ENCODE measurements at places on chromosomes 16 and 17.
A peak's percentile ranks its signal among the peaks of the same experiment; 100 is the strongest.

DNA sequence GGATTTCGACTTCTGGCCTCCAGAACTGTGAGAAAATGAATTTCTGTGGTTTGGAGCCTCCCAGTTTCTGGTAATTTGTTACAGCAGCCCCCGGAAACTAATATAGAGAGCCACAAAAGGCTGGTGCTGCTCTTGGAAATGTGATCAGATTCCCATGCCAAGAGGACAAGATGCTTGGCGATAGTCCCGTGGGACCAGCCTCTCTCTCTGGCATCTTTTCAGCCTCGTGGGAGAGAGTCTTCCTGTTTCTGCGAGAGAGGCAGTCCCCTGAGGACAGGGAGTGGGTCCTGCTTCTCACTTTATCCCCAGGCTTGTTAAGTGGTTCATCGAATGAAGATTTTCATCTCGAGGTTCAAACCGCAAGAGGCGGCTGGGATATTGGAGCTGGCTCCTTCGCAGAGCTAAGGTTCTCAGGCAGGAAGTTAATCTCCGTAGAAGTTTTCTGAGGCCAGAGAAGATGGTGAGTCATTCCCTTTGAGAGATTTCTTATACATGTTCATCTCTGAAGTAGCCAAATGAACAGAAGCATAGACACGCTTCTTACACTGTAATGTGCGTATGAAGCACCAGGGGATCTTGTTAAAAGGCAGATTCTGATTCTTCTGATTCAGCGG, 211.6 kb upstream of the SDK2 start:
- no peak for DNase-seq

DNA sequence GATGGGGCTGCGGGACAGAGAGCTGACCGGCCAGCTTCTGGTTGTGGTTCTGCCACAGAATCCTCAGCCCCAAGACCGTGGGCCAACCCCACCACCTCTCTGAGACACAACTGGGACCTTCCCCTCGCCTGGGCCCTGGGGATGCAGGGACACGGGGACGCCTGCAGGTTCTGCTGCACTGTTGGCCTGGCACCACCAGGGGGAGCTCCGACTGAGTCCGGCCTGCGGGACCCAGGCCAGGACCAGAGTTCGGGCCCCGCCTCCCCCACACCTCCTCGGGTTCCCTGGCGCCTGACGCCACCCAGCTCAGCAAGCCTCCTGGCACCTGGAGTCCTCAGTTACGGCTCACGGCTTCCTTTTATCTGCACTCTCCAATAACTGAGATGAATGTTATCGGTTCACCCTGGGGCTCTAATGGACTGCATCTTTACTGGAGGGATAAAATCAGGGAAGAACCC, 27.3 kb downstream of the TBC1D16 start:
- peak; percentile 78 for DNase-seq

GRCh38 chr17:35433075-35433894, 985 bp upstream of the SLFN12 start:
- DNase-seq = peak; percentile 60

- no peak for DNase-seq
Measured at GRCh38 chr16:80682421-80683070, 121.9 kb downstream of the CDYL2 start.

DNA sequence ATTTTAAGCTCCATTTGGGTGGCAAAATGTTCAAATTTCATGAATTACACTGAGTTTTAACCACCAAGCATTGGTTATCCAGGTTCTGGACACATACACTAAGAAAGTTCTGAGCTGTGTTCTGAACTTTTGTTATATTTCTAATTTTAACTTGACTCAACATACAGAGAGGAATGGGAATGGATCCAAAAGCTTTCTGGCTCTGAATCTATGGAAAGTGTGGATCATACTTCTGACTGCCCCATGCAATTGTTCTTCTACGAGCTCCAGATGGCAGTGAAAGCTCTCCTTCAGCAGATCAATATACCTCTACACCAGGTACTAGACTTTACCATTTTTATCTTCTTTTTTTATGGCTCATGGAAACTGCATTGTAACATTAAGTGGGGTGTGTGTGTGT, 113.0 kb upstream of the NOG start:
- no peak for DNase-seq

DNA sequence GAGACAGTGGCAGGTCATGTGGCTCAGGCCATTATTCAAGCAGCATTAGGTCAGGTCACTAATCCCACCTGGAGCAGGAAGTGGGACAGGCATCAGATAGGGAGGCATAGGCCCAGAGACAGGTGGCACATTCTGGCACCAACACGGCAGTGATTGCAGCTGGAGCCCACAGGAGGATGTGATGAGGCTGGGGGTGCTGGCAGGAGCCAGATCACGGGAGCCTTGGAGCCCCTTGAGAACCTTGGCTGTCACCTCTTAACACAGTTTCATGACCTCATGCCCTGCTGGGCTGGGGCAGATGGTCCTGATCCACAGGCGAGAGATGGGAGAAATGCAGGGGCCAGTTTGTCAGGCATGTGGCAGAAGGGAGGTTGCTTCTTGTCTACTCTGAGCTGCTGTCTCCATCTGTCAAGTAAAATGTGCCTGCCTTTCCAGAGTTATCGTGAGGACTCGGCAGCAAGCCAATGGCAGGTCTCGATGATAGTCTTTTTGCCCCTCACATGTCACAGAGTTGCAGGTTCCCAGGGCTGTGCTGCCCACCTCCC, 109.6 kb downstream of the CLEC16A start:
- no peak for DNase-seq

DNA sequence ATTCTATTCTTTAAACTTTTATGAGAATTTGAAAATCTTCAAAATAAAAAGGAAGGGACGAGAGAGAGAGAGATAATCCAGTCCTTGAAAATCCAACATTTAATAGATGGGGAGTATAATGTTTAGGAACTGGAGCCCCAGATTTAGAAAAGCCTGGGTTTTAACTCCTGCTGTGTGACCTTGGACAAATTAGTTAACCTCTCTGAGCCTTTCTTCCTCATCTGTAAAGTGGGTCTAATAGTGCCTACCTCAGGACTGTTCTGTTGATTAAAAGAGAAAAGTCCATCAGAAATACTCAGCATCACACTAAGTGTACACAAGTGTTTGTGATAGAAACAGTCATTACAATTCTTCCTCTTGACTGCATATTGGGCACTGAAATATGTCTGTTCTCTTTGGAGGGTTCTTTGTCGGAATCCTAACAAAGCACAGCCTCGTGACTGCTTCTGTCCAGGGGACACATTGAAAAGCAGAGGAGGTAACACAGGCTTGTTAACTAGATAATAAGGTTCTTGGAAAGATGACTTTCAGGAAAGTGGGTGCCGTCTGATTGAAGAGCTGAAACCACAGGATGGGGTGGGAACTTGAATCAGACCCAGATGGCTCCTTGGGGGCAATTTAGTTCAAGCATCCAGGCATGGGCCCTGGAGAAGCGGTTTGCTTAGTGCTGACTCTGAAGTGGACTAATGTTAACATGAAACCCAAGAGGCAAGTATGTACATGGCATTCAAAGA, 128.2 kb downstream of the CLEC16A start:
- no peak for DNase-seq

DNA sequence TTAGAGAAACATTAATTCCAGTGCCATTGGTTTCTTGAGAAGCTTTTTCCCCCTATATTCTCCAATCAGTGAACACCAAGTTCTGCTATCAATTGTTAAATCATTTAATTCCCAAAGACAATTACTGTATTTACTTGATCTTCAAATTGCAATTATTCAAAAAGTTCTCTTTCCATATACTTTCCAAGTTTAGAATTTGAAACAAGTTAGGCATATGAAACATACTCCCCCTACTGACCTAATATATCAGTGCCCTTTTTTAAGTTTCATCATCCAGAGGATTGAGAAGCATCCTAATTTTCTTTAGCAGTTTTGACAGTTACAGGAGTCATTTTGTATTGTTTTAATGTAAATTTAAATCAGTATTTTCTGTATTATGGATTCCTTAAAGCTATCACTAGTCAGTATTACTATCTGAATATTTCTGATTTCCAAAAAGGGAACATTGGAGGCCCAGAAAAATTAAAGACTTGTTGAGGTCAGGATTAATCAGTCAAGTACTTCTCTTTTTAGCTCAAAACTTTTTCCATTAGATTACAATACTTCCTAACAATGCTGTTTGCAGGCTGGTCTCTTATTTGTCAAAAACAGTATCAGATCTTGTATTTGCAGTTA, 16.3 kb downstream of the MEIOC start:
- no peak for DNase-seq

DNA sequence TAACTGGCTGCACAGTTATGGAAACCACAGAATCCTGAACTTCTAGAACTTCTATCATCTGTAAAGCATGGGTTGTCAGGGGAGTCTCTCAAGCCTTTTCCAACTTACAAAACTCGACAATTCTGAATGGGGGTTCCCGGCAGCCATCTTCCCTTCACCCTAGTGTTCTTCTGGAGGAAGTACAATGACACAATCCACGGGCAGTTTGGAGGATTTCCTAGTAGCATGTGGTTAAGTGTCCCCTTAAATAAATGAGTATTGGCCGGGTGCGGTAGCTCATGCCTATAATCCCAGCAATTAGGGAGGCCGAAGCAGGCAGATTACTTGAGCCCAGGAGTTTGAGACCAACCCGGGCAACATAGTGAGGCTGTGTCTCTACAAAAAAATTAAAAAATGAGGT, 2.1 kb downstream of the SLC16A6 start:
- peak; percentile 47 for DNase-seq

DNA sequence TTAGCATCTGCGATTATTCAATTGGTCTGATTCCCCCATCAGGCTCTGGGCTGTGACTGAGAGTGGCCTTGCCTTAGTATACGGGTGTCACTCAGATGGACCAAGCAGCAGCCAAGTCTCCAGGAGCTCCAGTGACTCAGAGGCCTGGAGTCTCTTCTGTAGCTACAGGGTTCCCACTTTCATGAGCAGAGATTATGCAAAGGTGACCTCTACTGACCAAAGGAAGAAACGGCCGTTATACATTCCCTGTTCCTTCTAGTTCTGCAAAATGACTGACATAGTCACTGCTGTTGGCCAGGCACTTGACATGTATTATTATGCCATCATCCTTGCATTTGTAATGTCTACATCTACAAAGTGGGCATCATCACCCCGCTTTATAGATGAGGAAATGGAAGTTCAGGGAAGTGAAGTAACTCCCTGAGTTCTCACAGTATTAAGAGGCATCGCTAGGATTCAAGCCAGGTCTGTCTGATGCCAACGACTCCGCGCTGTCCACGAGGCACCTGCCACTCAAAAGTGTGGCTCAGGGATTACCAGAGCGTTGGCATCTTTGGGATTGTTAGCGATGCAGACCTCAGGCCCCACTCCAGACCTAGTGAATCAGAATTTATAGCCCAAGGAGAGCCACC, 23.3 kb downstream of the SLC38A7 start:
- DNase-seq = peak; percentile 37

- no peak for DNase-seq
Measured at GRCh38 chr17:41633556-41634199, 9.3 kb upstream of the KRT17 start.

- no peak for DNase-seq
Measured at GRCh38 chr16:67312719-67313118, 13.8 kb downstream of the KCTD19 start.

DNA sequence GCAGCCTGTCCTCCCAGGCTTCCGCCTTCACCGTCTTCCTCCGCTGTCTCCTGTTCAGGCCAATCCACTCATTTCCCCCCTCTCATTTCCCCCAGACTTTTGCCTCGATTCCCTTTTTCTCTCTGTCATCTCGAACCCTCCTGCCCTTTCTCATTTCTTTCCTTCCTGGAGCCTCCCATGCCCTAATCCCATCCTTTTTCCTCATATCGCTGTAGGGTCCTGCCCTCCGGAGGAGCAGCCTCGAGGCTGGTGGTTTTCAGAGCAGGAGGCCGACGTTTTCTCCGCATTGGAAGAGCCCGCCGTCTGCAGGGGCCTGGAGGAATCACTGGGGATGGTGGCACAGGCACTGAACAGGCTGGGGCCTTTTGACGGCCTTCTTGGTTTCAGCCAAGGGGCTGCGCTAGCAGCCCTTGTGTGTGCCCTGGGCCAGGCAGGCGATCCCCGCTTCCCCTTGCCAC, 597 bp downstream of the OVCA2 start:
- DNase-seq = no peak

DNA sequence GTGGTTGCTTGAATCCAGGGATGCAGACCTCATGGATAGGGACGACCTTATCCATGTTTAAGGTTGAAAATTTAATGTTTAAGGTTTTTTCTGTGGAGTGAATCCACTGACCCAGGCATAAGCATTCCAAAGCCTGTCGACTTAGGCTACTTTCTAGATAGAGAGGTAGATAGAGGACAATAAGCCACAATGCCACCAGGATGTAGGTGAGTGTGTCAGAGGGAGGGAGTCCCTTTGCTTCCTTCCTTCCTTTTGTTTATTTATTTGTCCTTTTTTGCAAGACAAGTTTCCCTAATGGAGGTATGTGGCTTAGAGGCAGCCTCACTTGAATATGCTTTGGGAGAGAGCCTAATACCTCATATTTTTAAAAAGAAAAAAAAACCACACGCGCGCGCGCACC, 834.2 kb upstream of the SOX9 start:
- no peak for DNase-seq

DNA sequence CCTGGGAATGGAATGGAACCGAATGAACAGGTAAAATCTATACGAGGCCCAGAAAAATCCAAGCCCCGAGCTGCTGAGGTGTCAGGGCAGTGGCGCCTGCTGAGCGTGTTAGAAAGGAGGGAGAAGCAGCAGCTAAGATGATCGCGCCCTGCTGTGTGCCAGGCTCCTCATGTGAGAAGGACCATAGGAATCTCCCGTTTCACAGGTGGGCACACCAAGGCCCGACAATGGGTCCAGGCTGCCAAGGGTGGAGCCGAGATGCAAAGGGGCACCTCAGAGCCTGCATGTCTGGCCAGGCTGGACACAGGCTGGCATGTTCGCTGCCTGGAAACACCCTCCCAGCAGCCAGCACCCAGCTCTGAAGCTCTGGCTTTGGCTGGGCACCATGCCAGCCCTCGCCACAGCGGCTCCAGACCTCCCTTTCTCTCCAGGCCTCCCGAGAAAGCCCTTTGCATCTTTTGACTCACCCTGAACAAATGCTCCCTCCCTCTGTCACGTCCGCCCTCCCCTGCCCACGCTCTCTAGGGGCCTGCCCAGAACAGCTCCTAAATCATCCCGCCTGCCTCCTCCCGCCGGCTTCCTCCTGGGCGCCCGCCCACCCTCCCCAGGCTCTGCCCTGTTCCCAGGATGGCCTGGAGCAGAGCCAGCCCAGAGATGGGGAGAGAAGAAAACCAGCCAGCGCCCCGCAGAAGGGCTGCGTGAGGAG, 217.8 kb upstream of the GSE1 start:
- no peak for DNase-seq

GRCh38 chr16:55433030-55433429, 46.0 kb upstream of the MMP2 start:
- no peak for DNase-seq

GRCh38 chr17:18967916-18968315, 16.0 kb downstream of the SLC5A10 start:
- no peak for DNase-seq

DNA sequence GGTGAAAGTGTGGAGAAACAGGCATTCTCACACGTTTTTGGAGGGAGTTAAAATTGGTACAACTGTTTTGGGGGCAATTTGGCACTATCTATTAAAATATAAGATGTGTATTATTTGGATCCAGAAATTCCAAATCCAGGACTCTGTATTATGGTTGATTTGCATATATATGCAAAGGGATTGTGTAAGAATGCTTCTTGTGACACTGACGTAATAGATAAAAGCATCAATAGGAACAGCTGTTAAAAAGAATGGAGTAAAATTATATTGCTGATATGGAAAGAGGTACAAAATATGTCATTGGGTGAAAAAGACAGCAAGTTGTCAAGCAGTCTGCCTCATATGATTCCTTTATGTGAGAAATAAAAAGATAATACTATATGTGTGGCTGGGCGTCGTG, 17.3 kb downstream of the FA2H start:
- DNase-seq = no peak

Data from CD4-positive, alpha-beta T cell treated with Interleukin-21 for 1 hour (primary cell).